ENCODE measurements at places on chromosomes 1 and 21.

- no peak for DNase-seq
These were observed 40.9 kb upstream of the ZBTB18 start for GRCh38 chr1:244010191-244010590.

GRCh38 chr1:203184467-203184866, 2.0 kb downstream of the CHI3L1 start:
- no peak for DNase-seq

DNA sequence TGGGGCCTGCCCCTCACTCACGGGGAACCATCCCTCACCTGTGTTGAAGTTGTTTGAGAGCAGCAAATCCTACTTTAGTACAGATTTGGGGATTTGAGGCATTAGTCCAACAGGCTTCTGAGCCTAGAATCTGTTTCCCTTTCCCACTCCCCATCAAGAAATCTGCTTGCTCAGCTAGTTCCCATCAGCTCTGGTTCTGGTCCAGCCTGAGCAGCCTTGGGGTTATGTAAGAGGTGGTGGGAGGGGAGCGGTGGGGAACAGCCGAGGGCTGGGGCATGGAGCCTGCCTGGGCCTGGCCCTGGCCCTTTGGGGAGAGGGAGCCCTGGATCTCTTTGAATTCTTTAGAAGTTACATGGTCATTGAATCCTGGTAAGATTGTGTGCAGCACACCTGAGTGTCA, 4.1 kb downstream of the GSTM5 start:
- DNase-seq: no peak

DNA sequence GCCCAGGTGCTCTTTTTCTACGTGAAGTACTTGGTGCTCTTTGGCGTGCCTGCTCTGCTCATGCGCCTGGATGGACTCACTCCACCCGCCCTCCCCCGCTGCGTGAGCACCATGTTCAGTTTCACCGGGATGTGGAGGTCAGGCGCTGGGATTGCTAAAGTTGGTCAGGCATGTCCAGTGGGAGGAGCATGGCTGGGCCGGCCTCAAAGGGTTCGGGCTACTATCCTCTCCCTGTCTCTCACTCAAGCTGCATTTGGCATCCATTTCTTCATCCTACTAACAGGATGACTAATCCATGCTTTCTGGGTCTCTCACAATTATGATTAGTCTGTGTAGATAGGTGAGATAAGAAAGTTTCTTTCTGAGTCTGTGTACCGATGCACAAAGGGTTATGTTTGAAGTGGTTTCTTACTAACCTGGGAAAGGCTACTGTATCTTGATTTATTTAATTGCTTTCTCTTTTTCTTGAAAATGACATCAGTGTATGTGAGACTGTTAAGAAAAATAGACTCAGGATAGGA, 135.9 kb downstream of the HHAT start:
- peak; percentile 45 for DNase-seq

- peak; percentile 94 for DNase-seq
These were observed 191.9 kb downstream of the AK5 start for GRCh38 chr1:77473690-77474089.

- peak; percentile 42 for DNase-seq
These were observed 19.1 kb downstream of the OLFML3 start for GRCh38 chr1:113998361-113998760.

DNA sequence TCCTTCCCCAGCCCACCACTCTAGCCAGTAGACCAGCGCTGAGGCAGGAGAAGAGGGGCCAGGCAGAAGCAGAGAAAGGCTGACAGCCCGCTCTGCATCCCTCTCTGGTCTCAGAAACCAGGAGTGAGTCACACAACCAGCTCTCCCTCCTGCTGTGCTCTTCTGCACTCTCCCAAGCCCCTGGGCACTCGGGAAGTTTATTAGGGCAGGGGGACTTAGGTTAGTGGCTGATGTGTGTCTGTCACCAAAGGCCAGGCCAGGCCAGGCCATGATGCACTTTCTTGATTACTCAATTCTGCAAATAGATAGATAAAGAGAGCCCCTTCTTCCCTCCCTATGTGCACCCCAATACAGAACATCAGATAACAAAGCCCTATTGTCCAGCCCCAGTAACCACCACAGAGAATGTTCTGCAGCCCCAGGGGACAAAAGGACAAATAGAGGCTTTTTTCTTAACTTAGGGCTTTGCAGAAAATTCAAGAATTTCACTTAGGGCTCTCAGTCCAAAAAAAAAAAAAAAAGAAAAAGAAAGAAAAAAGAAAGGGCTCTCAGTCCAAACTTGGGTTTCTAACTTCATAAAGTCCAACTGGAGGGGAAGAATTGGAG, 52.9 kb upstream of the CNTN2 start:
- DNase-seq: no peak

DNA sequence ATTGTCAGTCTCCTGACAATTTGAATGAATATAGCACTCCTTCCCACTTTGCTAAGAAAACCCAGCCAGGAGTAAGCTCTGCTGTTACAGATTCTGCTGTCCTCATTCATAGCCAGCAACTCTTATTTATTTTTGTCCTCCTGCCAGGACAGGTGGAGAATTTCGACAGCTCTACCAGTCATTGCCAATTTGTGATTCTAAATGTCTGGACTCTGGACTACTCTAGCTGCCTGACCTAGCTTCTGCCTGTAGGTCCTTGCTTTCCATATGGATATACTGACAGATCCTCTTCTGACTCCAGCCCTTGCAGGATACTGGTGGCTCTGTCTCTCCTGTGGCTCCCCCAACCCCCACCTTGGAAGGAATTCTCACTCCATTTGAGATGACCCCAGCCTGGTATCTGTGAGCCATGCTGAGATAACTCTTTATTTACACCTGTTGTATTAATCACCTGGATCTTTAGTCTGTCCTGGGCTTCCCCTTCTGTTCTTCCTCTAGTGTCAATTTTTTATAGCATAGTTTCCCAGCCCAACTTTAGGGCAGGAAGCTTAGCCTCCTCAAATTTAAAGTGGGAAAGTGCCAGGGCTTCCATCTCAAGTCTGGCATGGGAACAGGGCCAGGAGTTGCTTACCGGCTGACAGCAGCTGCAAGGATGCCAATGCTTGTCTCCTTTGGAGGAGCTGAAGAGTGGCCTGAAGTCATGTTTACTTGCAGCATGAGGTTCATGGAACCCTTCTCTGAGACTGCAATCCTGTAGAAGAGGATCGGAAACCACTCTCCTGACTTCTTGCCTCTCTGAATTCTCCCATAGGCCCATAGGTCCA, 6.7 kb downstream of the PM20D1 start:
- no peak for DNase-seq

- no peak for DNase-seq
These were observed 8.5 kb upstream of the MATN1 start for GRCh38 chr1:30731806-30732276.

GRCh38 chr1:202567738-202568137, 142.5 kb downstream of the SYT2 start:
- DNase-seq: peak; percentile 70

- DNase-seq: peak; percentile 51
These were observed 2.9 kb upstream of the HTR6 start for GRCh38 chr1:19661721-19662228.

DNA sequence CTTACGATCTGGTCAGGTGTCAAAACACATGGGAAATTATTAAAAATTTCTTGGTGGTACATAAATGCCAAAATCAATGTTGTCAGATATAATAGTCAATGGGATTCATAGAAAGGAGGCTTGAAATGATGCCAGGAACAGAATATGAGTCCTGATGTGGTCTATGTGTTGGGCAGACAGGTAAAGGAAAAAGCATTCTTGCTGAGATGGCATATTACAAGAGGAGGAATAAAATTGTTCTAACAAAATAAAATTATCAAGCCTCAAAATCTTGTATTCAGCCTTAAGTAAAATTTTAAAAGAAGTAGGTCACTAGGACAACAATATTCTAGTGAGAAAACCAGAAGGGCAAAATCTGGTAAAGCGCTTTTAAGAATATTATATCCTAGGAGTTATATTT, 30.9 kb upstream of the EDEM3 start:
- DNase-seq: no peak

- no peak for DNase-seq
These were observed 22.2 kb upstream of the STRIP1 start for GRCh38 chr1:110012100-110012780.

GRCh38 chr1:228530951-228531731, 44.0 kb downstream of the RNF187 start:
- DNase-seq: no peak

All from EL (cell line).